ENCODE measurements at places on chromosomes 4 and X. TPM values are rescaled to one million over a fixed set of nuclear protein-coding genes. Genes with fewer than 3 reads are reported as not detected.

The MAGEE1 gene
- not detected for total RNA-seq

The SHROOM2 gene
- total RNA-seq, result not detected

The PKD2 gene
- 7.8 TPM for total RNA-seq

The GYPE gene
- not detected for total RNA-seq

The ADH1A gene
- not detected for total RNA-seq

The MND1 gene
- 3.9 TPM for total RNA-seq

The HMGB3 gene
- 26.7 TPM for total RNA-seq

The HSFX4 gene
- not detected for total RNA-seq

The RHOXF2B gene
- total RNA-seq, result not detected

The MAGEA8 gene
- not detected for total RNA-seq

The ASMT gene
- 0.10 TPM for total RNA-seq

The GLOD5 gene
- total RNA-seq, result 0.63 TPM

The GABRB1 gene
- not detected for total RNA-seq

The RNF128 gene
- 61.5 TPM for total RNA-seq

The TLR1 gene
- not detected for total RNA-seq

DNA sequence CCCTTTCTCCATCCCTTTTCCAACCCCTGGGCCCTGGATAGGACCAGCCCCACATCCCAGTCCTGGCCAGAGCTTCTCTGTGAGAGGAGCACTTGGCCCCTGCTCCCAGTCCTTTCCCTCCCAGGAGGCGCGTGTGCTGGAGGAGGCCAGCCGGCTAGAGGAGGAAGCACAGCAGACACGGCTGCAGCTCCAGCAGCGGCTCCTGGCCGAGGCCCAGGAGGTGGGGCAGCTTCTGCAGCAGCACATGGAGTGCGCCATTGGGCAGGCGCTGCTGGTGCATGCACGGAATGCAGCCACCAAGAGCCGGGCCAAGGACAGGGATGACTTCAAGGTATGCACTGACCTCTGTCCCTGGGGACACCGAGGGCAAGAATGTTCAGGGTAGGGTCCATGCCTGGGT lies 87.5 kb downstream of the EVC start:
- no peak for DNase-seq

DNA sequence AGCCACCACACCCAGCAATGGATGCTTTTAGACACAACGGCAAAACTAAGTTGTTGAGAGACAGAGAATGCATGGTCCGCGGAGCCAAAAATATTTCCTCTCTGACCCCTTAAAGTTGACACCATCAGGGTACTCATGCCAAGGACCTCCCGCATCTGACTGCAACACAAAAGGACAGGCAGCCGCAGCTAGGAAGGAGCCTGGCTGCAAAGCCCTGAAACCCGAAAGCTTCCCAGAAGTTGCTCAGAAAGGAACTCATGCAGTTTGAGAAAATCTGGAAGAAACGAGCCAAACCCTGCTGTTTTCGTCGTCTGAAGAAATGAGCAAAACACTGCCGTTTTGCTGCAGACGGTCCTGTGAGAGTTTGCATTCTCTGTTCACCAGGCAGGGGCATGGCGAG lies 16.5 kb downstream of the DHRSX start:
- DNase-seq, result no peak

- no peak for DNase-seq
Observed at GRCh38 chr4:129490516-129490915, 394.6 kb downstream of the C4orf33 start.

- peak; percentile 46 for DNase-seq
Observed at GRCh38 chr4:150348079-150348478, 233.9 kb upstream of the MAB21L2 start.

DNA sequence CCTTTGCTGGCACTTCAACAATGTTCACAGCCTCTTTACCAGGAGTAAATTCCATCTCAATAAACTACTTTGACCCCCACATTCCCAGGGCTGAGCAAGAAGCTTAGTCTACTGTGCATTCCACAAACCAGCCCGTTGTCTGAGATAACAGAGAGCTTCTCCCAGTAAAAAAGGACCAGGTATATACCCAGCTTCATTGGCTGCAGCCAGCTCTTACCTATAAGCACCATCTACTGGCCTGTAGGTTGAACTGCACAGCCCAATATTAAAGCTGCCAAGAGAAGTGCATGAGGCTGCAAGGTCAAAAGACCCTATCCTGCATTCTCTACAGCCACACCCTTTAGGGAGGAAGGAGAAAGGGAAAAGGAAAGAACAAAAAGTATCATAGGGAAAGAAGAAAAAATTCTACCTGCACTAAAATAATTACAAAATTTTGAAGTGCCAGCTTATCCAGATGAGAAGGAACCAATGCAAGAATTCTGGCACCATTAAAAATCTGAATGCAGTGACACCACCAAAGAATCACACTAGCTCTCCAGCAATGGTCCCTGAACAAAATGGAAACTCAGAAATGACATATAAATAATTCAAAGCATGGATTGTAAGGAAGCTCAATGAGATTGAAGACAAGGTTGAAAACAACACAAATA lies 45.7 kb upstream of the INTU start:
- DNase-seq, result peak; percentile 51

DNA sequence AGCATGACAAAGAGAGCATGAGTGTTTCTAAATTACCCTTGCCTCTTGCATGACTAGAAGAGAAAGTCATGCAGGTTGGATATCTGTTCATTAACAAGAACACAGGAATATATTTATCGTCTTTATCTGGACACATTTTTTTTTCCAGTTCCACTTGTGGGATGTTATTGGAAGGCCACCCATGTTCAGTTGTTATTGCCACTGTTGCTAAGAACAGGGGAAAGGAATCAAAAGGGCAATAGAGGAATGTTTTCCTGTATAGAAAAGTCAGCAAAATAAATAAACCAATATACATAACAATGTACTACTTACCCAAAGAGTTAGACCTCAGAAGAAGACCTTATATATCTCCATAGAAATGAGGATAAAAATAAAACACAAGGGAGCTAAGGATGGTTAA lies 270.1 kb downstream of the QDPR start:
- no peak for DNase-seq

DNA sequence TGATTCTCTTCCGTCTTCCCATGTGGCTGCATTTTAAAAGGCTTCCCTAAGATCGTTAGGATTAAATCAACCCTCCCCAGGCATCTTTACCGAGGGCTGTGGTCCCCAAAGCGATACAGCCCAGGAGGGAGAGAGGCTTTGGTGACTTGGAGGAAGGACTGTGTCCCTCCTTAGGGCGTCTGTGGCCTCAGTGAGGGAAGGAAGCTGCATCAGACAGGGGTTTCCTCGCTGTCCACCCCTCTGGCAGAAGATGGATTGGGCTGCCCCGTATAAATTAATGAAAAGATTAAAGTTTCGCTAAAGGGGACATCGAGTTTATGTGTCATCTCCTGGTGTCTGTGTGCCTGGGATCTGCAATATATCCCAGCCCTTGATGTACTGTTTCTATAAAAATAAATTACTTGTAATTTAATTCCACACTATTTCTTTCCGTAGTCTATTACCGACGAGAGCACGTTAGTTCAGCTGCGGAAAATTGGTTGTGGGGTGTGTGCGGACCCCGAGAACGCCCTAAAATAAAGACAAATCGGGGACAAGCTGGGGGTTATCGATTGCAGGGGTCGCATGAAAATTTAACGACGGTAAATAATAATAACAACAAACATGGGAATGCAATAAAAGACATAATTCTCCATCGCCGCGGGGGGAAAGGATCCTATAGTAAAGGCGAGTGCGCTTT lies 6.5 kb downstream of the SHOX start:
- no peak for DNase-seq

DNA sequence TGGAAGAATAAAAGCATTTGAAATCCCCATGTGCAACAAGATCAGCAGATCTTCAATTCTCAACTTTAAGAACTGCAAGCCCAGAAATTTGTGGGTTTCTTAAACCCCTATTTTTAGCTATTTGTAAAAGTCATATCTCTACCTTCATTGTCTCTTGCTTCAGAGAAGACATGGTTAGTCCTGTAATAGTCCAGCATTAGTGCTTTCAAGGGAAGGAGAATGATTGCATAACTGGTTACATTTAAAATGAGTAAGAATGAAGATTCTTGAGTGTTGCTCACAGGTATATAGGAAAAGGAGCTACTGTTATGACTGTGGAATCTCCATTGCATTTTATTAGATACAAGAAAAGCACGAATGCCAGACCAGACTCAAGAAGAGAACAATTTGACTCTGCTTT lies 84.0 kb downstream of the CCSER1 start:
- no peak for DNase-seq

GRCh38 chr4:67988991-67989390 lies 25.7 kb upstream of the TMPRSS11A start:
- no peak for DNase-seq

DNA sequence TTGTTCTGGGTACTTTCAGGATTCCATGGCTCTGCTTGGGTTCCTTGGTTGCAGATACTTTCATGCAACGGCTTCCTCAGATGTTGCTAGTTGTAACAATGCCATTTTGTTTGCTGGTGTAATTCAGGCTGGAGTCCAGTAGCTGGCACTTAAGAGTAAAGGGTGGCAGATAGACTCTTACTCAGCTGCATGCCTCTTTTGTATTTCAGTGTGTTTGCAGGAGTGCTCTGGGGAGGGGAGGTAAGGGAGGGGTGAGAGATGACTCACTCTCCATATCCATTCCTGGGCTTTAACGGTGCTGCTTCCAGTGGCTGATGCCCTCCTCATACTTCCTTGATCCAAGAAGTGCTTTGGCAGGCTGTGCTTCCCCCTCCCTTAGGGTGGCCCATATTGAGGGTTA lies 155.2 kb downstream of the ZNF330 start:
- peak; percentile 79 for DNase-seq

GRCh38 chrX:9902656-9903055 lies 64.5 kb upstream of the CLDN34 start:
- no peak for DNase-seq

- peak; percentile 78 for DNase-seq
Observed at GRCh38 chrX:155966876-155967275, 30.6 kb upstream of the IL9R start.

- no peak for DNase-seq
Observed at GRCh38 chr4:186979961-186980745, 256.5 kb upstream of the FAT1 start.

- DNase-seq, result peak; percentile 52
Observed at GRCh38 chrX:80578517-80579105, 158.4 kb downstream of the TENT5D start.

DNA sequence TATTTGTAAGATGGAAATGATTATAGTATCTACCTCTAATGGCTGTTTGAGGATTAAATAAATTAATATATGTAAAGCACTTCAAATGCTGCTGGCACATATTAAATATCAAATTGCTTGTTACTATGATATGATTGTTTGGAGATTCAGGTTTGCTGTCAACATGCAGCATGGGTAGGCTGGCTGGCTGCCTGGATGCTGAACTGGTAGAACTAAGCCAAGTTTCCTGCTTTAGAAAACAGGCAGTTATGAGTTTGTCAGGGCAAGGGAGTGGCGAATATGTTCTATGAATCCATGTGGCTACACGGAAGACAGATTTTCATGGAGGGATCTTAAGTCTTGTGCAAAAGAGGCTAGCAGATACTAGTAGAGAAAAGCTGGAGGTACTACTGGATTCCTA lies 239.6 kb downstream of the GBA3 start:
- no peak for DNase-seq

DNA sequence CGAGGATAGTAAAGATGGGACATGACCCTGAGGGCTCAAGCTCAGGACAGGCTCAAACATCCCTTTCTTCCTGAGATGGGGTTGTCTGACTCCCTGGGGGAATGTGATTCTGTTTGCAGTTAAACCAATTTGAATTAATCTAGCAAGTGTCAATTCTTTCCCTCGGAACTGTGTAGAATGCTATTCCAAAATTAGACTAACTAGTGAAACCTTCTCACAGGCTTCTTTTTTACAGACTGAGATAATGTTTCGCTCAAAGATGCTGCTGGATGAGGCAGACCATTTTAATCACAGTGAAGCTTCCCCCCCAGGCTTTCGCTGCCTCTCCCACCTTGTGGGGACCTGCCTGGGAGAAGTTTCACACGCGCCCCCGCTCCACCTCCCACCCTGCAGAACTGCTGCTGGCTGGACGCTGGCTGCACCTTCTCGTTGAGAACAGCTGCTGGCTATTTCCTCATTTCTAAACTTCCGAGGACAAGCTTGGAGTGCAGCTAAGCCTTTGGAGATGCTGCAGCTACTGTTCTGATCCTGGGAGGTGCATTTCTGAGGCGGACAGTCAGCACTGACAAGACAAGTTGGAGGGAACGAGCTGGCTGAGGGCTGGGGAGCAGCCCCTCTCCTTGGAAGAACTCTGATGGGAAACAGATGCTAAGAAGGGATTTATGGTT lies 297.8 kb downstream of the RAPGEF2 start:
- DNase-seq, result no peak

Measured in HT-29 (cell line).